Stimulated activated CD8-positive, alpha-beta memory T cell treated with anti-CD3 and anti-CD28 coated beads, Interleukin-2, amount 100 ng/mL, for 48 hours (primary cell): ENCODE measurements at places on chromosomes 11 and 22.

DNA sequence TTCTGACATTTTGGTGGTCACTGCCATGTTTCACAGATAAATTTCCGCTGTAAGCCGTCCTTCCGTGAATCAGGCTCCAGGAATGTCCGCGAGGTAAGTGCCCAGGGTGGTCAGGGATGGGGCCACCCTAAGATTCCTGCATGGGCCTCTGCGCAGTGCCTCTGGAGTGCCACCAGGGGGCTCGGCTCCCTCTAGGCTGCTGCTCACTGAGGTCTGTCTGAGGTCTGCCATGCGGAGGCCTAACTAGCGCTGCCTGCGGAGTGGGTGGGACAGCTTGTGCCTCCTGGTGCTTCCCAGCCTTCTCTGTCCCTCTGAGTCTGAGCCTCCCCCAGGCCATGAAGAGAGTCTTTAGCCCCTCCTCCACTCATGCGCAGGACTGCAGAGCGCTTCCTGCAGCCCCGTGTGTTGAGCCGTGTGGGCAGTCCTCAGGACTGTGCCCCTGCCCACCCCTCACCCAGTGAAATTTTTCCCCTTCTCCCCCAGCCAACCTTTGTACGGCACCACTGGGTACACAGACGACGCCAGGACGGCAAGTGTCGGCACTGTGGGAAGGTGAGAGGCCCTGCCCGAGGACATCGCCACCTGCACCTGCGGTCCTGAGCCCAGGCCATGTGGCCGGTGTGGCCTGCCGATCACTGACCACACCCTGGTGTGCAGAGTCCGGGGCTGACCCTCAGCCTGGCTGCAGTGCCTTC lies 11.9 kb upstream of the MDK start:
- DNase-seq, result no peak

DNA sequence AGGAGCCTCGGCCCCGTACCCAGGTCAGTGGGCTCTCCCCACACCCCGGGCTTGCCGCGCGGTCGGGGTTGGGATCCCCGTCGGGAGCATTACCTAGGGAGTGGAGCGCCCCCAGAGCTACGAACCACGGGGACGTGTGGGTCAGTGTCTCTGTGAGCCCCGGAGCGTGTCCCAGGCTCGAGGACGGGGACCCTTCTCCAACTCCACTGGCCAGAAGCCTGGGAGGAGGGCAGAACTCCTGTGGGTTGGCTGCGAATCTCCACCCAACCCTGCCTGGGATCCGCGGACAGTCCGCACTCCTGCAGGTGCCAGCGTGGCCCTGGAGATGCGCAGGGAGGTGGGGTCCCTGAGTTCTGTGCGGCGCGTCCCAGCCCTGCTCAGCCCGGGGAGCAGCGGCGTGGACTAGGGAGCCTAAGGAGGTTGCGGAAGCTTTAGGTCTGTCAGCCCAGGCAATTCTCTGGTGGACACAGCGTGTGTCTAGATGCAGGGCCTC lies 346 bp downstream of the PPFIBP2 start:
- no peak for DNase-seq

DNA sequence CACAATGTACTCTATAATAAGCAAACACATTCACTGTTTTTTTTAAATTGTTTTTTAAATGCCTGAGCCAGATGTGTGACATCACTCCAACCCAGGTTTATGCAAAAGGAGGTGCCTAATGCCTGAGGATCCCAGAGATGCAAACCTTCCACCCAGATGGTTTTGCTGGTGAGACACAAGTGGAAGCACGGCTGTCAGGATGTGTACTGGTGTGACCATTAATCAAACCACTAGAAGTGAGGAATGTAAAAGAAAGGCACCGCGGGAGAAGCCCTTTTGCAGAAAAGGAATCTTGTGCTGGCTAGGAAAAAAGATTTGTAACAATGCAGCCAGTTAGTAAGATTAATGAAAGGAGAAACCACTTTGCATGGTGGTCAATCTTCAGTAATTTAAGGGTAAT lies 407.4 kb downstream of the LARGE1 start:
- no peak for DNase-seq

DNA sequence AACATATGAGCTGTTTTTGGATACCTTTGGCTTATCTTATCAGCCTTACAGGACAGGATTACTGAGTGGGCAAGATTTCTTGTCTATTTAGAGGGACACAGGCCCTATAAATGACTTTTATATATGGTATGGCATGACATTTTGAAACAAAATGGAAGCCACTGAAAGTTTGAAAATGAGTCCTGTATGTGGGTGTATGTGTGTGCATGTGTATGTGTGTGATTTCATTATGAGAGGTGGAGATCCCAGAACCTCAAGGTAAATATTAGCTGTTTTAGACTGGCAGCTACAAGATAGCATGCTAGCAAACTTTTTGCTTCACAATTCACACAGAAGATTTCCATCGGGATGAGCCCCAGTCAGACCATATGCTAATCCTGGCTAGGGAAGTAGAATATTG lies 970.5 kb upstream of the CCDC90B start:
- DNase-seq, result no peak

DNA sequence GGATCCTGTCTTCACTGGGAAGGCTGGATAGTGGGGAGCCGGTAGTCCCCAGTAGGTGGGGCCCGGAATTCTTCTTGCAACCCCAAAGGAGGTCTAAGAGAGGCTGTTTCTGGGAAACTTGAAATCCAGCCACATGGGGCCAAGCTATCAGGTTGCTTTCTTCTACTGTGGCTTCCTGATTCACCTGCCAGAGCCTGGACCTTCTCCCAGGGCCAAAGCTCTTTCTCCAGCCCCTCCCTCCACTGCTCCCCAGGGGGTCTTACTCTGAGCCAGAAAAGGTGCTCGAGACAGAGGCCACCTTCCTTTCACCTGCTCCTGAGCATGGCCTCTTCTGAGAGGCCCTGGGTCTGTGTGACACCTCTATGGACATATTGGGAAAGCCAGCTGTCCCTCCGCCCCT lies 9.1 kb downstream of the TST start:
- no peak for DNase-seq

DNA sequence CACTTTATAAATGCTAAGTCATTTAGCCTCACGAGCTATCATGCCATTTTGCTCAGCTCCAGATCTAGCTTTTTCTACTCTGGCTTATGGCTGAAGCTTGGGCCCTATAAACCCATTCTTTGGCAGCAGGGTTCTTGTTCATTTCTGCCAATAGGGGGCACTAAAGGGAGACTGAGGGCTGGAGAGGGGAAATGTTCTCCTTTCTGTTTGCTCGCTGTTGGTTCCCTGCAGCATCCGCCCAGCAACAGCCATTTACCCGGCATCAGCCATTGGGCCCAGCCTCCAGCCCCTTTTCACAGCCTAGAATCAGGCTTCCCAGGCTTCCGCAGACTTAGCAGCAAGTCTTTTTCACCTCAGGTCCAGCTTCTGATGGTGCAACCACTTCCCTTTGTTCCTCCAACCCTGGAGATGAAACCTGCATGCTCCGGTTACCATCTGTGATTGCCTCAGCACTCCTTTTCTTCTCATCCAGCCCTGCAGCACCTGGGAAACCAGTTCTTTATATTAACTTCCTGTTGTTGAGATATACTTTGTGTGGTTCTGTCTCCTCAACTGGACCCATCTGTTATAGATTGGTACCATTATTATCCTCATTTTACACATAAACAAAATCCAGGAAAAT lies 4.2 kb upstream of the ME3 start:
- no peak for DNase-seq

DNA sequence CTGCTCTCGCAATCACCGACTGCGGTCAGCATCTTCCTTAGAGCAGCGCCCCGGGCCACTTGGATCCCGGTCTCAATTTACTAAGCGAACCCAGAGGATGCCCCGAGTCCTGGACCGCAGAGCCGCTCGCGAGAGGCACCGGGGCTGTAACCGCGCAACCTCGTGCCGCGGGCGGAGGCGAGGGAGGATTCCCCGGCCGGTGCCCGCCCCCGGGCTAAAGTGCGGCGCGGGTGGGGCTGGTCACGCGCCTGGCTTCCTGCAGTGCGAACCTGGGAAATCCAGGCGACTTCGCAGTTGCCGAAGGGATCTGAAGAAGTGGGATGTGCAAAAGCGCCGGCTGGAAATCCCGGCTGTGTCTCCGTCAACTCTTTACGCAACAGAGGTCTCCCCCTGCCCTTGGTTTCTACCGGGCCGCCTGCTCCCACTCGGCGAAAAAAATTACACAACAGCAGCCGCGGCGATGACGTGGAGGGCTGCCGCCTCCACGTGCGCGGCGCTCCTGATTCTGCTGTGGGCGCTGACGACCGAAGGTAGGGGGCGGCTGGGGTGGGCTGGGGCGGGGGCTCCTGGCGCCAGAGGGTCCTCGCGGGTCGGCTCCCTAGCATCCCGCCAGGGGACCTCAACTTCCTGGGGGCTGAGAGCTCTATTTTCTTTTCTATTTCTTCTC lies at the start of gene NCR3LG1:
Gene NCR3LG1 (plus strand): TSS at position 291 of the 667 bp plus-strand sequence. CDS start 170 bp downstream, at position 461.
- DNase-seq, result peak; percentile 39

- no peak for DNase-seq
Measured at GRCh38 chr11:111604392-111605009, 2.3 kb downstream of the SIK2 start.

DNA sequence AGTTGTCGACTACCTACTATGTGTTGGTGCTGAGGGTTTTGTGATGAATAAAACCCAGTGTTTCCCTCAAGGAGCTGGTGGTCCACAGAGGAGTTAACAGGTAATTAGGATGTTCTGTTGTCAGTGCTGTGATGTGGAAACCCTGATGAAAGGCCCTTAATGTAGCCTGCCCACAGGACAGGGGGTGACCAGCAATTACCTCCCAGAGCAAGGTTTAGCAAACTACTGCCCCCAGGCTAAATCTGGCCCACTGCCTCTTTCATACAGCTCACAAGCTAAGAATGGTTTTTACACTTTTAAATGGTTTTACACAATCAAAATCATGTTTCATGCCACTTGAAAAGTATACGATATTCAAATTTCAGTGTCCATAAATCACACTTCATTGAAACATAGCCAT lies 536.2 kb downstream of the MIAT start:
- DNase-seq, result no peak

DNA sequence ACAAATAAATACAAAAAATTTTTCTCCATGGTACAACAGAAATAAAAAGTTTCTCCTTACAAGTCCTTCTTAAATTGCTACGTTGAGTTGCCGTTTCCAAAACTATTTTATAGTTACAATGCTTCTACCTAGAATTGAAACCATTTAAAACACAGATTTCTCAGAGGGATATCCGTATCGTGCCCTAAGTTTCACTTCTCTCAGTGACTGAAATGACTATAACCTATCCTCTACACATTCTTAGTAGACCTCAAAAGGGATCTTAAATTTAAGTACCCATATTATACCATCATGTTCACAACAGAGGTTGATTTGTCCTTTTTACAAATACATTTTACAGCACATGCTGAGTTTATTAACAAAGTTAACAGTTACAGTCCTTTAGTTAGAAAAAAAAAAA lies 44.1 kb downstream of the USP28 start:
- no peak for DNase-seq

GRCh38 chr22:47213571-47214230 lies 451.3 kb downstream of the TBC1D22A start:
- peak; percentile 36 for DNase-seq

DNA sequence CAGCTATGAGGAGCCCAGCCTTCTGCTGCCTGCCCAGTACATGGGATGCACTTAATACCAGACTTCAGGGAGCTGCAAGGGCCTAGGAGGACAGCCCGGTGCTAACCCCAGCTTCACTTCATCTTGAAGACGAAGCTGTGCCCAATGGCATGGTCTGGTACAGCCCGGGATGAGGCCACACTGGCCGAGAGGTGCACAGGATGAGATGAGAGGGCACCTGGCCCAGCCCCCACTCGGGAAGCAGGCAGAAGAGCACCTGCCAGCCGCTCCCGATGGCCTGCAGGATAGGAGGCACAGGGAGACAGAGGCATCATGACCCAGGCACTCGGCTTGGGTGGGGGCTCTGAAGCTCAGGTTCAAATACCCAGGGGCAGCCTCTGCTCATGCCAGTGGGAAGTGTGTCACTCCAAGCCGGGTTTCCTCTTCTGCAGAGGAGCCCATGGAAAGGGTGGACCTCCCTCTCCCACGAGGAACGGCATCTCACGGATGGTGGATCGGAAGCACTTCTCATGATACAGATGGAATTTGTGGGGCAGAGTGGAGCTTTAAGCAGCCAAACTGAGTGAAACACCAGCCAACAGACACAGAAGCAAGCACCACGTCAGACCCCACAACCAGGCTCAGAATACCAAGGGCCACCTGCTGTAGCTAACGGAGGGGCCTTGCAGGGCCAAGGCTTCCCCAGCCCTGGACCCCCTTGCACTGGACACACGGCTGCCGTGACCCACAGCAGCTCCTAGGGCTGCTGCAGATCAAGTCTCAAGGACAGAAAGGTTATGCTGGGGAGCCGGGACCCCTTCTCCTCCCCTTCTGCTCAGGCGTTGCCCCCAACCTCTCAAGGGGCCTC lies 875.2 kb downstream of the BRD1 start:
- no peak for DNase-seq

DNA sequence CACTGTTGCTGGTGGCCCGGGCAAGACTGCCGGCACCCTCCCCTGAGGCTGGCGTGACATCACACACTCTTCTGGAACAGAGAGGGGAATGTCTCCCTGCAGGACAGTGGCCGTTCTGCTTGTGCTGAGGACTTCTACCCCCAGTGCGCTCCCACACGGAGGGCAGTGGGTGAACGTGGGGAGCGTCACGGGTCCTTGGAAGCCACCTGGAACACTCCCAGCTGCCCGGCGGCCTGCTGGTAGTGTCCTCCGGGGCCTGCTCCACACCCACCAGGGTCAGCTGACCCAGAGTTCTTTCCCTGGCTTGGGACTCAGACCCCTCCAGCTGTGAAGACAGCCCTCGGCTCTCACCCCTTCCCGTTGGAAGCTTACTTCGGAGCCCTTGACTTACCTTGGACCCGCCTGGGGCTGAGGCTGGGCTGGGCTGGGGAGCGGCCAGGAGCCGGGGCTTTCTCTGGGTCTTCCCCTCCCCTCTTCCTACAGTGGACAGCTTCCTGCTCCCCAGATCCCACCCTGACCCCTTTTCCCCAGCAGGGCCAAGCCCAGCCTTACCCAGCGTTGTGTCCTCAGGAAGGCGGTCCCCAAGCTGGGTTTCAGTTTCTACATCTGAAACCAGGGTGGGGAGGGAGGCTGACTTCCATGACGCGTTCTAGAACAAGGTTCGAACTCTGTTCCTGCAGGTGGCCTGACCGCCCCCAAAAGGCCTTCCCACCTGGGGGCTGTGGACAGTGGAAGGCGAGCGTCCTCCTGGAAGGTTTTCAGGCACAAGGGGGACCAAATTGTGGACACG lies 14.8 kb upstream of the GAL start:
- DNase-seq, result no peak

DNA sequence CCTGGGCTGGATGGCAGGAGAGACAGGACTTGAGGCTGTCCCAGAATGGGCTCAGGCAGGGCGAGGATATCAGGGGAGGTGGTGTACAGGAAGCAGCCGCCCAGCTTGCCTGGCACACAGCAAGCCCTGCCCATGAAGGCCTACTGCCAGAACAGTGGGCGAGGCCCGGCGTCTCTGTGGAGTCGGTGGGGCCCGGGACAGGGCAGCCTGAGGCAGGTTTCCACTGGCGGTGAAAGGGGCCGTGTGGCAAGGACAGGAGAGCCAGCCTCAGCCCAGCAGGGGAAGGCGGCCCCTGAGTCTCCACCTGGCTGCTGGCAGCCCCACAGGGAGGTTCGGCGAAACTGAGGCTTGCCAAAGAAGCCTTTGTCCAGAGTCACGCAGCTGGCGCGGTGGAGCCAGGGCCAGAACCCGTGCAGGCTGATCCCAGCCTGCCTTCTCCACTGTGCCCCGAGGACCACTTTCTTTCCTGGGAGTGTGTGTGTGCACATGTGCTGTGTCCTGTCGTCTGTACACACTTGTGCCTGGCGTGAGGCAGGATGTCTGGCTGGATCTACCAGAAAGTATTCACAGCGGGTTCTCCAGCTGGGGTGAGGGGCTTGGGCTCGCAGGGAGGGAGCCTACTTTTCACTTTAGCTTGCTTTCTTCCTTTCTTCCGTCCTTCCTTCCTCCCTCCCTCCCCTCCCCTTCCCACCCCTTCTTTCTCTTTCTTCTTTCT lies 1.2 kb downstream of the TSPO start:
- DNase-seq, result peak; percentile 28
